HFF-Myc (cell line): ENCODE measurements at places on chromosomes 5 and 9.

DNA sequence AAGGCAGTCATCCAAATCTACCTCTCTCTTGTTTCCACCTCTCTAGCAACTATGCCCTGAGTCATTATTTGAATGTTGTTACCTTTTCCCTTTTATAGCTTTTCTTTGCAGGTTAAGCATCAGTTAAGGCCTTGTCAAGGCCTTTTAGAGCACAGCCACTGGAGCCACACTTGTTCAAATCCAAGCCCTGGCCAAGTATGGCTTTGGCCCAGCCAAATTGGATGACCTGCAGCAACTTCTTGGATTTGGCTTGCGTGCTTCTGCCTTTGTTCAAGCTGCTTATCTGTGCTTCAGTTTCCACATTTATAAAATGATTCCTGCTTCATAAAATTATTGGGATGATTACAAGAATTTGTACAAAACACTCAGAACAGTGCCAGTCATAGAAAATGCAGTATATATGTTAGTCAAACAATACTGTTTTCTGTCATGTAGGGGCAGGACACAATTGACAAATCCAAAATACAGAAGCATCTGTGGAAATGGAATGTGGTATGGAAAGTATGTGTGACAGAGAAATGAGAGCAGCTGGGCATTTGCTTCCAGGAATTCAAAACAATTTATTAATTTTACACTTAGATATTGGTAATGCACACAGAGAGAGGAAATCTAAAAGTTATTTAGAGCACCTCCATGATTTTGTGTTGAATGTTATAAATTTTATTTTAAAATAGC lies 17.9 kb upstream of the RLN1 start:
- no peak for DNase-seq

DNA sequence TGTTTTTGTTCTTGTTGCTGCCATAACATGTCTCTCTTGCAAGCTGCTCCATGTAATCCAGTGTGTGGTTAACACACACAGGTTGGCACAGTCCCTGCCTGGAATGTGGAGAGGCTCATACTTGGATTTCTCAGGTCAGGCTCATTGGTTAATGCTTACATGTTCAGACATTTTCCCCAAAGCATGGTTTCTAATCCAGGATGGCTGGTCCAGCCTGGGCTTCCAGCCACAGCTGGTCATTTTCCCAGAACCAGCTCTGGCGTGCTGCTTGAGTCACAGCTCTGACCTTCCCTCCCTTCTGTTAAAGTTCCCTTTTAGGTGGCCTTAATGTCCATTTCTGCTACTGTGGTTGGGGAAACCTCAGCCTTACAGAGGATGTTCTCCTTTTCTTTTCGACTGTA lies 294.3 kb downstream of the TAF11L14 start:
- DNase-seq, result no peak

- DNase-seq, result no peak
Measured at GRCh38 chr9:70220216-70220615, 38.6 kb upstream of the SMC5 start.

DNA sequence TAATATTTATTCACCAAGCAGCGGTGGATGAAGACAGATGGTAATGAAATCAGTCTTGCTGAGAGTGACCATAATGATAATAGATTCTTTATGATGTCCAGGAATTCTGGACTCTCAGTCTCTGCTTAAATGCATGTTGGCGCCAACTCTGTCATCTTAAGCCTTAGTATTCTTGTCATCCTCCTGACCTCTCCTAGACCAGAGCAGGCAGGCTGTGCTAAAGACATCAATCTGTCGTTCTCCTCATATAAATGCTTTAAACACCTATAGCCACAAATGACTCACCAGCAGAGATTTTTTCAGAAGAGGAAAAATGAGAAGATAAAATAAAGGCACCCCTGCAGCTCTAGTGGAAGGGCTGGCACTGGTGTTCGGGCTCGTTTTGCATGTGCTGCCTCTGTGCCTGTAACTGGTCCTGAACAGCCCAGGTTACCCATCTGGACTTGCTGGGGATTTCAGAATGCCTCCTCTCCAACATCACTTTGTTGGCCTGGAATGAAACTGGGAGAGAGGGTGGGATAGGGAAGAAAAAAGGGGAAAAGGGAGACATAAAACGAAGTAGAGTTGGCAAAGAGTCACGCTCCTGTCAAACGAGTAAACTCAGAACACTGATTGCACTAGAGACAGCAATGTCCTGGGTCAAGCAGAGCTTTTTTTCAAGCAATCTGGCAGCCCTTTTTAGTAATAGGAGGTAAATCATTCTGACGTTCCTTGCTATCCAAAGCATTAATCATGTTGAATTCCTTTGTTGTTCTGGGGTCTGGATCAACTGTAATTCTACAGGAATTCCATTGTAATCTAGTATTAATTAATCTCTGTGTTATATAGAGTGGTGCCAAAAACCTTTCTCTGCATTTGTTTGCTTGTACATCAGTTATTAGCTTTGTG lies 195.5 kb upstream of the CLINT1 start:
- no peak for DNase-seq

GRCh38 chr9:26271495-26272122 lies 593.4 kb upstream of the TUSC1 start:
- no peak for DNase-seq

- no peak for DNase-seq
Measured at GRCh38 chr9:4298255-4299004, 1.4 kb downstream of the GLIS3 start.

GRCh38 chr5:1792842-1793266 lies 6.8 kb downstream of the MRPL36 start:
- DNase-seq, result peak; percentile 71

GRCh38 chr9:92780206-92780605 lies 15.6 kb upstream of the BICD2 start:
- DNase-seq, result no peak
